ENCODE measurements at places on chromosomes 2 and 18. TPM values are rescaled to one million over a fixed set of nuclear protein-coding genes. Genes with fewer than 3 reads are reported as not detected.

GRCh38 chr2:28704621-28705020, 47.0 kb upstream of the PPP1CB start:
- H3K4me3 ChIP-seq, result no peak overlapping the region
- H3K27ac ChIP-seq, result no peak overlapping the region
- no peaks in the 10 kb centered on the region for H3K4me1 ChIP-seq
- H3K27me3 ChIP-seq, result no peaks in the 10 kb centered on the region
- H3K36me3 ChIP-seq, result no peaks in the 10 kb centered on the region

DNA sequence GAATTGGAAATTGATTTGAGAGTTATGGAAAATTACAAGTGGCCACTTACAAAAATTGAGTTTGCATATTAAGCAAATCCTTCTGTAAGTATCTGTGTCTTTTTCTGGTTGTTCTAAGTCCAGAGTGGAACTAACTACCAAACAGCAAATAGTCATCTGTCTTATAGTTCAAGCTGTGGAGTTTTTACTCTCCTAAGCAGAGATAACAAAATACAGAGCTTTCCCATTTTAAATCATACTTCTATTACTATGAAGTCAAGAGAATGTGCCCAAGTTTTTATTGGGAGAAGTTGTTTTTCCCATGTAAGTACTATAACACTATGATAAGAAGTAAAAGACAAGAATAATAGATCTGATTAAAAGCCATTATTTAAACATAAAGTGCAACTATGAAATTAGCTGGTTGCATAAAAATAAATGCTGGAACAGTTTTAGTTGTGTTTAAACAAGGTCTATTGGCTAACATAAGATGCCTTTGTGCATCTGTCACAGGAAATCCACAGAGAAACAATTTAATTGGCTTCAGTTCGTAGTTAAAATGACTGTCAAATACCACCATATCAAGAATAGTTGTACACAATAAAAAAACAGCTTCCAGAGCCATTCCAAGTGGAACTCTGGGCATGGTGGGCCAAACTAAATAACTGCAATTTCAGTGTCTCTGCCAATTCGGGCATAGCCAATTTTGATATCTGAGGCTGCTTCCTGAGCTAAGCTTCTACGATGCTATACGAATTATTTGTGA, 1467.4 kb upstream of the NXPH2 start:
- no peaks in the 10 kb centered on the region for H3K27me3 ChIP-seq
- peak overlapping the region; percentile 35 for H3K4me3 ChIP-seq
- H3K4me1 ChIP-seq, result no peaks in the 10 kb centered on the region
- H3K27ac ChIP-seq, result no peak overlapping the region

DNA sequence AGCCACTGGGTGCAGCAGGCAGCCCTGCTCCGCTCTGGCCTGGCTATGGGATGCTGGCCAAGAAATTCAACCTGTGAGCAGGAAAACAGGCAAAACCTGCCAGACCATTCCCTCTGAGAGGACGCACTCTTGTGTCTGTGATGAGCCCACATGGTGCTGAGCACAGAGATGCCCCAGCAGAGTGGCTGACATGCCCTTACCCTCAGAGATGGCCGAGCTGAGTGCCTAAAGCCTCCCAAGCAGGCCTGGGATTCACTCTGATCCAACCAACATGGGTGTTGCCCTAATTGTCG, 34.3 kb upstream of the TAF1B start:
- H3K4me1 ChIP-seq, result peaks cover 19% of the 10 kb centered on the region
- H3K27me3 ChIP-seq, result no peaks in the 10 kb centered on the region
- DNase-seq, result no peak
- H3K4me3 ChIP-seq, result no peak overlapping the region
- no peak overlapping the region for H3K27ac ChIP-seq

- H3K36me3 ChIP-seq, result no peaks in the 10 kb centered on the region
- peaks cover 11% of the 10 kb centered on the region for H3K4me1 ChIP-seq
- H3K4me3 ChIP-seq, result no peak overlapping the region
- DNase-seq, result peak; percentile 39
- no peaks in the 10 kb centered on the region for H3K27me3 ChIP-seq
- no peak overlapping the region for H3K27ac ChIP-seq
Measured at GRCh38 chr2:159035790-159036411, 67.5 kb downstream of the TANC1 start.

DNA sequence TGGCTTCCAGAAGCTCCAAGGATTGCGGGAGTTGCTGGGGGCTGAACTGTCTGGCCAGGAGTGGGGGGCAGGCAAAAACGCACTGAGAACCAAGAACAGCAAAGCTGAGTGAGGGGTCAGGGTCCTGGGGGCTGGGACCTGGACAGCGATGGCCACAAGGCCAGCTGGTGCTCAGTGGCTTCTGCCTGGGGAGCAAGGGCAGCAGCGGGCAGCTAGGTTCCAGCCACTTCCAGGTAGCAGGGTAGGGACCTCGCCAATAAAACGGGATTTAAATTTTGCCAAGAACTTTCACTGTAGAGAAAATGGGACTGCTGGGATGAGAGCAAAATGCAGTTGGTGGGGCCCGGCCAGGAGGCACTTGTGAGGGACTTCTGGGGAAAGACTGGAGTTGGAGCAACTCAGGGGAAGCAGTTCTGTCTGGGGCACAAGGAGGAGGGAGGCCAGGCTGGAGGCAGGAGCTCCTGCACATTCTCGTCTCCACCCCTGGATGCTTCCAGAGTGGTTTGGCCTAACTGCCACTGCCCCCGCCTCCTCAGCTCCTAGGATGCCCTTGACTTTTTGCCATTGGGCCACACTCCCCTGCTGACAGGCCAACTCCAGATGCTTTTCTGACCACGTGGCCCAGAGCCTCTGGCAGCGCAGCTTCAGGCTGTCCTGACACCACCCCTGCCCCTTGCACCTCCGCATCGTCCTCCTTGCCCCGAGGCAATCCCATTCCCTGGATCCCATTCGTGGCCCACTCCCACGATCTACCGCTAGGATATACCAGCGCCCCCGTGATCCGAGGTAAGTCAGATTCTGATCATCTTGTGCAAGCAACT, 5.5 kb upstream of the CCDC74A start:
- H3K27ac ChIP-seq, result no peak overlapping the region
- H3K27me3 ChIP-seq, result no peaks in the 10 kb centered on the region
- H3K36me3 ChIP-seq, result no peaks in the 10 kb centered on the region
- no peak overlapping the region for H3K4me3 ChIP-seq

DNA sequence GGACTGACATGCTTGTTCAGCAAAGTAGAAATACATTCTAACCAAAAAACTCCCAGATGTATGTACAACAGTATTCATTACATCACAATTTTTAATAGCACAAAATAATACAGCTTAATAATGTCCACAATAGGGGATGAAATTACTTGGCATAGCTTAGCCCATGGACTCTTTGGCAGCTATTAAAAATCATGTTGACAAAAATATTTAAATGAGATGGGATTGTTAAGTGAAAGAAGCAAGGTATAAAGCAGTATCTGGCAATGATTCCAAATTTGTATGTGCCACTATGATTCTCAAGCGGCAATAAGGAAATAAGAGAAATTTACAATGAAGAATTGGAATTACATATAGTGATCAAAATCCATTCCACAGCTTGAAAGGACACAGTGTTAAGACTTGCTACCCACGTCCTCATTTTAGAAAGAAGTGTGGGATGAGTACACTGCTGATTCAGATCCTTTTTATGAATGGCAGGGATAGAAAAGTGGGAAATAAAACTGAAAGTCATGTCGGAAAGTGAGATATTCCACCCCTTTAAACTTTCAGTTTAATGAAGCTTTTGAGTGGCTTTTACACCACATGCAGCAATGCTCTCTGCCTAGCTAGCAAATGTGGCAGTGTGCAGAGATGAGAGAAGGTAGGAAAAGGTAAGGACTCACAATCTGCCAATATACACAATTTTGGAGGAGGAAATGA, 2.4 kb downstream of the GAREM1 start:
- no peak for DNase-seq
- no peak overlapping the region for H3K4me3 ChIP-seq
- peaks cover 3% of the 10 kb centered on the region for H3K27me3 ChIP-seq
- H3K36me3 ChIP-seq, result no peaks in the 10 kb centered on the region

- H3K4me3 ChIP-seq, result no peak overlapping the region
- peaks cover 69% of the 10 kb centered on the region for H3K4me1 ChIP-seq
- DNase-seq, result peak; percentile 61
- peak overlapping the region; percentile 89 for H3K27ac ChIP-seq
Measured at GRCh38 chr2:37625796-37626571, 45.5 kb downstream of the CDC42EP3 start.

DNA sequence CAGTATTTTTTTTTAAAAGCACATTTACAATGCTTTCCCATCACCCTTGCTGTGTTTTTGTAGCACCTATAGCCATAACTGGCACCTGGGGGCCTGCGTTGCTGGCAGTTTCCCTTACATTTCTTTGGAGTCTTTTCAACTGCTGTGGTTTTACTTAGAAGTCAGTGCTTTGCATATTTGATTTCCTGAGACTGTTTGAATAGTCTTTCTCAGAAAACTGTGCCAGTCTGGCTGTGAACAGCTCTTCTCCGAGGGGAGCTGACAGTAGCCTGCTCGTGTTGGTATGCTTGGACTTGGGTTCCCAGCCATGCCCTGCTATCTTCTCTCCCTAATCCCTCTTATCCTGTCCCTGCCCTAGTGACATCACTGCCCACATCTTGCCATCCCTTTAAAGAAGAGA, 81.5 kb downstream of the DPP4 start:
- no peaks in the 10 kb centered on the region for H3K36me3 ChIP-seq
- H3K27me3 ChIP-seq, result no peaks in the 10 kb centered on the region
- DNase-seq, result no peak

DNA sequence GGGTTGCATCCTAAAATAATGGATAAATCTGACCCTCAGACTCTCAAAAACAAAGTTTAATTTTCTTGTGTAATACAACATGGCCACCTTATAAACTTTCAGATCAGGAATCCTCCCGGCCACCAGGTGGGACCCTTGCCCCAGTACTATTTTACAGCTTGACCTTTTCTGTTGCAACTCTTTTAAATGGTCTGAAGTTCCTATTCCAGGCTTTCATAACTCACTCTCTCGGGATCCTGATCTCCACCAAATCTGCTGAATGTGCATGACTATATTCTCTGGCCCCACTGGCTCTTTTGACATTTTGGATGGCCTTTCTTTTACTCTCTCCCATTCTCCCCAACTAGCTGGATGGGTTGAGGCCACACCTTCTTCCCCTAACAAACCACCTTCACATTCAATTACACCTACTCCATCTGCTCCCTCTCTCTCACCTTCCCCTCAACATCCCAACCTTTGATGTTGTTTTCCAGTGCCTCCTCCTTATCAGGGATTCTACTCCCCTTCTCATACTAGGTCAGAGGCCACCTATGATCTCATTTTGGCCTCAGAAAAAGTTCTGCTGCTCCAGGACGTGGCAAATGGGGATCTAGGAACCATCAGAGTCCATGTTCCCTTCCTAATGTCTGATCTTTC, 70.8 kb downstream of the SESTD1 start:
- peaks cover 9% of the 10 kb centered on the region for H3K36me3 ChIP-seq

GRCh38 chr2:174344716-174345461, 10.1 kb downstream of the SP9 start:
- H3K4me3 ChIP-seq, result no peak overlapping the region
- no peak overlapping the region for H3K27ac ChIP-seq
- no peaks in the 10 kb centered on the region for H3K4me1 ChIP-seq
- DNase-seq, result peak; percentile 73

GRCh38 chr2:206230060-206230762, 44.3 kb upstream of the ZDBF2 start:
- no peak overlapping the region for H3K27ac ChIP-seq
- no peaks in the 10 kb centered on the region for H3K27me3 ChIP-seq
- DNase-seq, result peak; percentile 32
- H3K4me1 ChIP-seq, result no peaks in the 10 kb centered on the region
- no peaks in the 10 kb centered on the region for H3K36me3 ChIP-seq

- H3K4me1 ChIP-seq, result no peaks in the 10 kb centered on the region
- no peak for DNase-seq
- no peak overlapping the region for H3K4me3 ChIP-seq
- no peak overlapping the region for H3K27ac ChIP-seq
- H3K36me3 ChIP-seq, result no peaks in the 10 kb centered on the region
Measured at GRCh38 chr2:70648961-70649360, 95.3 kb upstream of the TGFA start.

- DNase-seq, result peak; percentile 64
- no peaks in the 10 kb centered on the region for H3K27me3 ChIP-seq
- no peaks in the 10 kb centered on the region for H3K36me3 ChIP-seq
- H3K4me1 ChIP-seq, result peaks cover 36% of the 10 kb centered on the region
Measured at GRCh38 chr18:75211002-75211621, 515 bp downstream of the TSHZ1 start.

GRCh38 chr2:187302116-187302515, 145.9 kb downstream of the CALCRL start:
- H3K27me3 ChIP-seq, result no peaks in the 10 kb centered on the region
- H3K27ac ChIP-seq, result no peak overlapping the region
- no peak for DNase-seq
- peak overlapping the region; percentile 34 for H3K4me3 ChIP-seq

- DNase-seq, result no peak
- H3K27ac ChIP-seq, result no peak overlapping the region
- H3K36me3 ChIP-seq, result no peaks in the 10 kb centered on the region
- H3K4me3 ChIP-seq, result no peak overlapping the region
- no peaks in the 10 kb centered on the region for H3K4me1 ChIP-seq
Measured at GRCh38 chr2:195552581-195552980, 104.4 kb upstream of the SLC39A10 start.

- no peak for DNase-seq
- H3K27me3 ChIP-seq, result no peaks in the 10 kb centered on the region
- no peak overlapping the region for H3K27ac ChIP-seq
- peaks cover 13% of the 10 kb centered on the region for H3K36me3 ChIP-seq
Measured at GRCh38 chr2:73083886-73084800, 12.6 kb upstream of the SFXN5 start.

- no peak overlapping the region for H3K4me3 ChIP-seq
- no peaks in the 10 kb centered on the region for H3K36me3 ChIP-seq
- no peaks in the 10 kb centered on the region for H3K27me3 ChIP-seq
- no peak overlapping the region for H3K27ac ChIP-seq
- no peaks in the 10 kb centered on the region for H3K4me1 ChIP-seq
- peak; percentile 65 for DNase-seq
Measured at GRCh38 chr2:168851674-168852320, 38.4 kb downstream of the SPC25 start.

ZNF638 gene
- 83.0 TPM for total RNA-seq

G6PC2 gene
- total RNA-seq, result not detected

ZDBF2 gene
- total RNA-seq, result 10.2 TPM

ASXL2 gene
- 9.5 TPM for total RNA-seq

ANTXR1 gene
- 128 TPM for total RNA-seq

ASB18 gene
- total RNA-seq, result not detected

CYP27C1 gene
- total RNA-seq, result 0.65 TPM

DTNB gene
- total RNA-seq, result 1.1 TPM
